BE2C (cell line): ENCODE measurements at places on chromosomes 16 and 17.
A peak's percentile ranks its signal among the peaks of the same experiment; 100 is the strongest.

GRCh38 chr17:76417499-76418143, 33.2 kb downstream of the SPHK1 start:
- no peak for DNase-seq

GRCh38 chr17:65593092-65593854, 31.8 kb upstream of the AXIN2 start:
- no peak for DNase-seq

GRCh38 chr16:56789360-56789759, 59.4 kb downstream of the NUP93 start:
- DNase-seq, result peak; percentile 67

- DNase-seq, result no peak
Observed at GRCh38 chr17:17826342-17826713, 10.5 kb downstream of the SREBF1 start.
